Activated CD4-positive, alpha-beta T cell treated with anti-CD3 and anti-CD28 coated beads, Interleukin-2, amount 50 U/mL, for 24 hours (primary cell): ENCODE measurements at places on chromosomes 5 and 9.
A peak's percentile ranks its signal among the peaks of the same experiment; 100 is the strongest.

DNA sequence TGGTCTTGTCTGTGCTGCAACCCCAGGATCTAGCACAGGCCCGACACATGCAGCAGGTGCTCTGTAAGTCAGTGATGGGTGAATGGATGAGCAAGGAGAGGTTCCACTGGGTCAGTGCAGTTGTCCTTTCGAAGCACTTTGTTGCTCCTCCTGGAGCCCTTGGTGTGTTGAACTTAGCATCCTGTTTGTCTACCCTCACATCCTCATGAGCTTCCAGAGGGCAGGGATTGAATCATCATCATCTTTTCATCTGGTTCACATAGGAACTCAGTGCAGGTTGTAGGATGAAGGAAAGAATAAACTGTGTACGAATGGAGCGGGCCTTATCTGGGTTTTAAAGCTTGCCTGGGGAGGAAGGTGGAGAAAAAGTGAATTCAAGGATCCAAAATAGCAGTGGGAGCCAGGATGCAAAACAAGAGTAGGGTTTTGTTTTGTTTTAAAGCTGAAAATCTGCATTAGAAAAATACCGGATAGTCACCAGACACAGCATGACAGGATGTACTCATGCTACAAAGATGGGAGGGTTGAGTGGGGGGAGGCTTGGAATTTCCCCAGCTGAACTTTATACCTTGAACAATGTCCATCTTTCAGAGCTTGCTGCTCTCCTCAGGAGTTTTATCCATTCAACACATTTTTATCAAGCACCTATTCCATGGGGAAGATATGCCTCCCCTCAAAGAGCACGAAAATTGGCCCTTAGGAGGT lies 55.8 kb downstream of the PTTG1 start:
- no peak for DNase-seq

DNA sequence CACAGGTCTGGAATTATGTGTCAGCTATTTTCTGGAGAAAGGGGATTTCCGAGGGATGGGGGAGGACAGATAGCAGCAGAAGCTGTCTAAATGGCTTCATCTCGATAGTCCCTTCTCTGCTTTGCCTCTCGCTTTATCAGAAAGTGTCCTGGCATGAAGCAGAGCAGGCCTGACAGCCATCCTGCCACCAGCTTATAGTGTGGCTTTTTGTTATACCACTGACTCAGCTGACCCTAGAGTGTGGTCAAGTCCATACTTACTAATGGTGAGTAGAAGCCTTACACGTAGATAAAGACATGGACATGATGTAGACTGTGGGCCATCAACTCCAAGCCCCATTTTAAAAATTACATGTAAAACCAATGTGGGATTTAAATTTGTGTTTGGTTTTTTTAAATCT lies 50.0 kb downstream of the RCL1 start:
- DNase-seq = no peak

DNA sequence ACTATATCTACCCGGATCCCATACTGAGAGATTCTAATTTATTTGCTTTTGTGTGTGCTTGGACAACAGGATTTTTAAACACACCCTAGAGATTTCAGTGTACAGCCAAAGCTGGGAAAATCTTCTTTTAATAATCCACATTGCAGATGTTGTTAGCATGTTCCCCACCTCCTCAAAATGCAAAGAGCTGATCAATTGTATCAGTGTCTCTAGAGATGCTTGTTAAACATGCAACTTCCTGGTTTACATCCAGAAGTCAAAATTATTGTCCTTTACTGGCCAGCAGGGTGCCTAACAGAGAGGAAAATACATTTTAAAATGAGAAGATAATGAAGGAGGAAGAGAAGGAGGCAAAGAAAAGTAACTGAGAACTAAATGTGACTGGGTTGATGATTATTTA lies 793.3 kb downstream of the SEMA5A start:
- DNase-seq = no peak

- no peak for DNase-seq
Measured at GRCh38 chr9:135076876-135077430, 10.5 kb upstream of the OLFM1 start.

- DNase-seq = no peak
Measured at GRCh38 chr9:125479846-125480615, 218.4 kb downstream of the GAPVD1 start.

DNA sequence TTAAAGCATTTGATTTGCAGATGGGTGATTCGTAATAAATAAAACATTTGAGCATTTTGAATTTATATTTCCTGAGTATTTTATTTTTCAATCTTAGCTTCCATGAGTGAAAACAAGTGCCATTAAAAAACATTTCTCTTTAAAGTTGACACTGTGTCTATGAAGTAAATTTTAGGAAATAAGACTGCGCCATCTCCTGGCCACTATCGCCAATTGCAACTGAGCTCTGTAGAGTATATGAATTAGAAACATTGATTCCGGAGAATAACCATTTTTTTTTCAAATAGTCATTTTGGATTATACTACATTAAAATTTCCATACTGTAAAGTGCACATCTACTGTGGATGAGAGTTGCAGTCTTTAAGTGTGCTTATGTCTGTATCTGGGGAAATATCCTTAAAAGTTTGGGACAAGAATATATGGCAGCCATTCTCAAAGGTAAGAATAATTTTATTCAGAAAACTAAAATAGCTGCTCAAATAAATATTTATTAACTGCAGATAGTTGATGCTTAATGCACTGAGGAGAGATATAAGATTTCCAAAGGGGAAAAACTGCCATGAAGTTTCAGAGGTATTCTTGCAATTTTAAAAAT lies 5.9 kb downstream of the DMRTA1 start:
- no peak for DNase-seq

DNA sequence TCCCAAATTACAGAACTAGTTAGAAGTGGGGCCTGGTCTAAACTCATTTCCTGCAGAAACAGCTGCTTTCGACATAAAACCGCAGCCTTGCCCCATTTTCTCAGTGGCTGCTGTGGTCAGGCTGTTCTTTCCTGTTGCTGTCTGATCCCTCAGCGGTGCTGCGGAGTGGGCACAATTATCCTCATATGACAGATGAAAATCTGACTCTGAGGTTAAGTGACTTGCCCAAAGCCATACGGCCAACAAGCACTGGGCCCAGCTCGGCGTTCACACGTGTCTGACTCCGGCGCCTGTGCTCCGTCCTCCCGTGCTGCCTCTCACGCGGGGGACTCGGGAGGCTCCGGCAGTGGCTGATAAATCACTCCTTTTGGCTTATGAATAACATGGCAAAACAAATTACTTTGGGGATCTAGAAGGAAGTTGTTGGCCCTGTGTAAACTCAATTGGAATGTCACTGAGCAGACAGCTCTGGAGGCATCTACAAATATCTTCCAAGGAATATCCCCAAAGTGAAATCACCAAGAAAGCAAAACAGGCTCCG lies 142.6 kb upstream of the LMX1B start:
- DNase-seq = peak; percentile 34

GRCh38 chr9:23586906-23587305 lies 239.1 kb downstream of the ELAVL2 start:
- no peak for DNase-seq

DNA sequence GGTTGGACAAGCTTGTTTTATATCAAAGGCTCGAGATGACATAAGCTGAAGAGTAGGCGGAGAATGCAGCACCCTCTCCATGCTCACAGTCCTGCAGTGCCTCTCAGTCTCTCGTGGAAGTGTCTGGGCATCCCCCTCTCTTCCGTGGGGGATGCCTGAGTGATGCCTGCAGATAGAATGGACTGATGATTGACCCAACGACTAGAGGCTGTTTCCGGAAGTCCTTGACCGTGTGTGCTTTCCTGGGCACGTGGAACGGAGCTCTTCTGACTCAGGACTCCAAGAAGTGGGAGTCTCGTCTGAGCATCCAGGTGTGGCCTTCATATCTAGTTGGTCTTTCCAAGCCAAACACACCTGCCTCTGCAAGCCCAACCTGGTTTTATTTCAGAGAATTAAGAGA lies 241.8 kb upstream of the IRX2 start:
- no peak for DNase-seq

DNA sequence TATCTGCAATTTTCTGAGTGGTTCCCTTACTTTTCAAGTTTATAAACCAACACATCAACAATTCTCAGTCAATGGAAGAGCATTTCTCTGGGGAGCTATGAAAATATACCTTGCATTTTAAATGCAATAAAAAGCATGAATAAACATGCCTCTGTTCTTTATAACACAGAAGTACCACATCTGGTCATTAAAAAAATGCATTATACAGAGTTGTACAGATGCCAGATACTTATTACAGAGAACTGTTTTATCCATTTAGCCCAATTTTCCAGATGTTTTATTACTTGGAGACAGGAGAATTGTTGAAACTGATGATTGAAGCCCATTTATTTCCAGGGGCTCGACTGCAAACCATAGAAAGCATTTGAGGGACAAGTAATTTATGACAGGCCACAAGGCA lies 19.2 kb upstream of the HEXB start:
- no peak for DNase-seq

DNA sequence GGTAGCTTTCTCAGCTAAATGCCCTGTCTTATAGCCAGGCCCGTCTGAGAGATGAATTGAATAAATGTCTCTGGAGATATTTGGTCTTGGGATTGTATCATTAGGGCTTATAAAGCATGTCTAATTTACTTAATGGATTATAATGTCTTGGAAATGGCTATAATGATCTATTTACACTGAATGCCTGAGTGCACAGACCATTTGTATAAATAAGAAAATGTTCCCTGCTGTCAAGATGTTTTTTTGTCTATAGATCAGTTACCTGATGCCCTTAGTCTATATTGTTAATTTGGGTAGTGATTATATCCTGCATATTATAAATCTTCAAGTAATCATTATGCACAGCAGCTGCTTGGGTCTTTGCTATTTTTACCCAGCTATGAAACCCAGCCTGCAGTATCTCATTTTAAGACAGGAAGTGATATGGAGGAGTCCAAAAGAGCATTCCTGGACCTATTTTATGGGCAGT lies 112.9 kb upstream of the ACTBL2 start:
- DNase-seq = no peak

GRCh38 chr5:140631036-140631417 lies 1.9 kb downstream of the CD14 start:
- no peak for DNase-seq

- no peak for DNase-seq
Measured at GRCh38 chr5:337563-338130, 16.1 kb downstream of the AHRR start.

DNA sequence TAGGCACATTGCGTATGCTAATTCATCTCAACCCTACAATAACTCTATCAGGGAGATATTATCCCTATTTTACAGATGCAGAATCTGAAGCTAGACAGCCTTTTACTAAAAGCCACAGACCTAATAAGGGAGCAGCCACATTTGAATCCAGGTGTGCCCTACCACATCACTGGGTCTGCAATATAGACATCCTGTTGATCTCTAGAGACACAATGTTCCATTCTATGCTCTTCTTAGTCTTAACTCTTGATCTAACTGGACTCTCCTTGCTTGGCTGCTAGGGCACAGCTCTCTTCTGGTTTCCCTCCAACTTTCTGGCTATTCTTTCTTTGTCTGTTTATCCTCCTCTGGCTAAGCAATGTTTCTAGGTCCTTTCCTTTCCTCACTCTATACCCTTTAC lies 1.4 kb upstream of the SPATA6L start:
- DNase-seq = no peak

- DNase-seq = no peak
Measured at GRCh38 chr5:114953565-114953964, 216.1 kb downstream of the TRIM36 start.

DNA sequence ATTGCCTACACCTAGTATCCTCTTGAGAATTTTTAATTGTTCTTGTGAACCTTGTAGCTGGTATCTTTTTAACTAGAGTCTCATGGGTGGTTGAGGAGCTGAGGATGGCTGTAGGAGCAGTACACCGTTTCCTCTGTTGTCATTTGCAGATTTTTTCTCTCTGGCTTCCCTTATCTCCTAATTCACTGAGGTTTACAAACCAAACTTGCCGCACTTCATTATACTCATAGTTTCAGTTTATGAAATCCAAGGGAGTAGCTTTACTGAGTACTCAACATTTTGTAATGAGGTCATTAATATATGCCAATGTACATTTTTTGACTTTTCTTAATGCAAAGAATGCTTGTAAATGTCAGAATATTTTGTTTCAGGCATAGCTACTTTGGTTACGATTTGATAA lies 154.2 kb downstream of the CCDC171 start:
- DNase-seq = no peak

DNA sequence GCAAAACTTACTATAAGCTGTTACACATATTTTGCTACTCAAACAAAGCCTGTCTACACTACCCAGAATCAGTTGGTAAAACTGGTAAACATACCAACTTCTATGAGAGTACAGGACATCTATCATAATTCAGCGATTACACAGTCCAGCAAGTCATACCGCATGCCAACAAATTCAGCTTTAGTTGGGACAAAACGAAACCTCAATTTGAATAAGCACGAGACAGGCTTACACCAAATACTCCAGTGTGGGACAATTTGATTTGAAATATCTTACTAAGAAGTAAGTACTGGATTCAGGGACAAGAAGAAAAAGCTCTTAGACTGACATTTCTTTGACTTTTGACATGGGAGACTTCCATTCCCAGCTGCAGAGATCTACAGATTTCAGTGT lies 2.0 kb downstream of the NRG2 start:
- DNase-seq = no peak

DNA sequence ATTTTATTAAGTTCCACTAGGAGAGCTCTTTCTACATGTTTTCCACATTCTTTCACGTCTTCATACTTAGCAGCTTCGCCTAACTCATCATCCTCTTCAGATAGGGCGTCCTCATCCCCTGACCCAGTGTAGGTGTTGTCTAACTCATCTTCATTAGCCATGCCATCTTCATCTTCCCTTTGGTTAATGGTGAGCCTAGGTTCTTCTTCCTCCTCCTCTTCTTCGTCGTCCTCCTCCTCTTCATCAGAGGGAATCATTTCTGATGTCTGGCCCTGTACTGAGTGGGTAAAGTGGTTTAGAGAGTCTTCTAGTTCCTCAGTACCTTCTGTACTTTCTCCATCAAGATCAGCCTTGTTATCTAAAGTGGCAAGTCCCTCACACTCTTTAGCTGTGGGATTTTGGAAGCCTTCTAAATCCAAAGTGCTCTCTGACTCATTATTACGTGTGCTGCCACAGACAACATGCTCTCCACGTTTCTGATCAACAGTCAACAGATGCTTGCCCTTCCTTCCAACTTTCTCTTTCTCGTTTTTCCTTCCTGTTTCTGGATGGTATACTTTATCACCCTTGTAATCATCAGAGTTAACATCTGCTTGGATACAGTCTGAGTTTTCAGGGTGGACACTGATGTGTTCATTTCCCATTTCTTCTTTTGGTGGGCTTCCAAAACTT lies 31.1 kb downstream of the TUT7 start:
- no peak for DNase-seq
